ENCODE measurements at places on chromosomes 6 and 20.

- peak; percentile 12 for DNase-seq
Measured at GRCh38 chr6:14354919-14355572, 237.5 kb downstream of the CD83 start.

GRCh38 chr20:44796758-44797457 lies 13.4 kb downstream of the RIMS4 start:
- no peak for DNase-seq

- DNase-seq = no peak
Measured at GRCh38 chr6:77633993-77634715, 18.7 kb upstream of the MEI4 start.

DNA sequence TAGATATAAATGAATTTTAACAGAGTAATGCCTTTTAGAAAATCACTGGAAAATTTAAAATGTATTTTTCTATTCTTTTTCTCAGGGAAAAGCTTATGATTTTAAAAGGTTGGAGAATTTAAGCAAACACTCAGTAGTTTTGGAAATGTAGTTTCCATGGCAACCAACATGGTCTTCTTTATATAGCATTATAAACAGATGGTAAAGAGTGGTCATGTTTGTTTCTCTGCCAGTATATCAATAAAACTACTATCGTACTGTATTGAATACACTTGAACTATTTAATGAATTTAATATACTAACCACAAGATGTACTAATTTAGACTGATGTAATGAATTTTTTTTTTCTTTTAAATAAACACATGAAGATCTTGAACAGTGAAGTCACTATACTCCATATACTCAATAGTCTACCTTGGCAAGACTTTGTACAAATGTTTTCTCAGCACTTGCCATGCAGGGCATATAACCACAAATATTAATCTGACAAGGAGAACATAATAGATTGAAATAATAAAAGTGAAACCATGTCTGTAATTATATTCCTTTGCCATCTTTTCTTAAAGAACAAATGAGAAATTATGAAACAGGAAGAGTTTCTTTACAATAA lies 105.5 kb downstream of the PDSS2 start:
- DNase-seq = no peak

- DNase-seq = no peak
Measured at GRCh38 chr6:10449751-10450150, 34.9 kb upstream of the TFAP2A start.

DNA sequence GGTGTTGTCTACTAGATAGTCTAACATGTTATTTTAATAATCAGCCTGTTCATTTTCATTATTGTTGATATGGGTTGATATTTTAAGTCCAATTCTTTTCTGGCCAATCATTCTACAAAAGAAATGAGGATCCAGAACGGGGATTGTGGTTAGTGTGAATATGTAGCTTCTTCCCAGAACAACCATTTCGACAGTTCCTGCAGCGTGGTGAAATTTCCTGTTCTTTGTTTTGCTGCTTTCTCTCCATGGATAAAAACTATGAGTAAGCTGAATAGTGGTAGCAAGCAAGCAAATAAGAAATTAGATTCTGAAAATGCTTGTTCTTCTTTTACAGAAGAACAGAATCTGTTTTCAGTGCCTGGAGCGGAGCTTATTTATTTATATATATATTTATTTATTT lies 65.5 kb upstream of the F13A1 start:
- DNase-seq = no peak

DNA sequence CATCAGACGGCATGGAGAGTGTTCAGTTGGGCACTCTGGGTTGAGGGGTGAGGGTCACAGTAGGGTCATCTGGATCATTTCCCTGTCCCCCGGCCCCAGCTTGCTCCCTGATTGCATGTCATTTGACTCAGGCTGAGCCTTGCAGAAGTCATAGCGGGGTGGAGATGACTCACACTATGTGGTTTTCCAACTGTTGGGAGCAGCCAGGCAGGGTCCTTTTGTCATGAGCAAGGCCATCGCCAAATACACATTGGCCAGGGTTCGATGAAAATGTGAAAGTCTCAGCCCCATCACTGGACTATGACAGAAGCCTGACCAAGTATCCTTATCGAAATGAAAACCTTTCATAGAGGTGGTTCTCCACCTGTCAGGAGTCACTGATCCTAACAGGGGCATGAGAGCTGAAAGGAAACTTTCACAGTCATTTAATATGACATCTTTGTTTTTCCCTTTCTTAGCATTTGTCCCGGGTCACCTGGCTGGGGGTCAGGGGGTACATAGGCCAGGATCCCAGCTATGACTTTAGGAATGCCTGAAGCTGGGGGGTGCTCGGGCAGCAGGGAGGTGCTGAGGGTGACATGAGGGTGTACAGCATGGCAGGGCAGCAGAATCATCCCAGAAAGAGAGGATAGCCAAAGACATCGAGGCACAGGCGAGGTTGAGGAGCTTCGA lies 70.2 kb upstream of the CD93 start:
- DNase-seq = peak; percentile 38

DNA sequence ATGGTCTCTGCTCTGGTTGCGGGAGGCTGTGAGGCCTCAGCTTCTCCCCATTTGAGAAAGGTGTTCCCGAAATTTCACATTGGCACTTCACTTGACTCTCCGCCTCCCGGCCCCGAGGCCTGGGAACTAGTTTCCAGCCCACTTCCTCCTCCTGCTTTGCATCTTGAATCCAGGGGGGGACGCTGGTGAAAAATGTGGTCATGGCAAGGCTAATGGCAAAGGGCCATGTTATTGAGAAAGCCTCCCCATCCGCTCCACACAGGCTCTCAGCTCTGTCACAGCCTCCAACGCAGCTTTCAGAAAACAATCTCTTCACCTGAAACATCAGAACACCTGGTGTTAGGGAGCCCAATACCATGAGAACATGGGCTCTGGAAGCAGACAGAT lies 5.6 kb downstream of the PLAGL2 start:
- no peak for DNase-seq

DNA sequence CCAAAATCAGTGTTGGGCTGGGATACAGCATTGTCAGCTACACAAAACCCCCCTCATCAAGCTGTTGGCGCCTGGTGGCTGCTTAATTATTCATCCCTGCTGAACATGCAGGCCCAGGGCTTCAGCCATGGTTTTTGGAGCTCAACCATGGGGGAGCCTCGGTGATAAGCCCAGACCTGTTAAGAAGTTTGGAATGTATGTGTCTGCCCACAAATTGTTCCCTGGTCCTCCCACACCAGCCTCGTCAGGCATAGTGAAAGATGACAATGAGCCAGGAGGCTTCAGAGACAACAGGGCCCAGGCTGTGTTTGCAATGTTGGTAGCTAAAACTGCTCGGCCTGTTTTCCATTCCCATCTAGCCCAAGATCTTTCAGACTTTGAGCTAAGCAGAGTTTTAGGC lies 34.8 kb upstream of the SIRPA start:
- DNase-seq = no peak

GRCh38 chr6:129875610-129876520 lies 14.8 kb upstream of the TMEM244 start:
- no peak for DNase-seq

DNA sequence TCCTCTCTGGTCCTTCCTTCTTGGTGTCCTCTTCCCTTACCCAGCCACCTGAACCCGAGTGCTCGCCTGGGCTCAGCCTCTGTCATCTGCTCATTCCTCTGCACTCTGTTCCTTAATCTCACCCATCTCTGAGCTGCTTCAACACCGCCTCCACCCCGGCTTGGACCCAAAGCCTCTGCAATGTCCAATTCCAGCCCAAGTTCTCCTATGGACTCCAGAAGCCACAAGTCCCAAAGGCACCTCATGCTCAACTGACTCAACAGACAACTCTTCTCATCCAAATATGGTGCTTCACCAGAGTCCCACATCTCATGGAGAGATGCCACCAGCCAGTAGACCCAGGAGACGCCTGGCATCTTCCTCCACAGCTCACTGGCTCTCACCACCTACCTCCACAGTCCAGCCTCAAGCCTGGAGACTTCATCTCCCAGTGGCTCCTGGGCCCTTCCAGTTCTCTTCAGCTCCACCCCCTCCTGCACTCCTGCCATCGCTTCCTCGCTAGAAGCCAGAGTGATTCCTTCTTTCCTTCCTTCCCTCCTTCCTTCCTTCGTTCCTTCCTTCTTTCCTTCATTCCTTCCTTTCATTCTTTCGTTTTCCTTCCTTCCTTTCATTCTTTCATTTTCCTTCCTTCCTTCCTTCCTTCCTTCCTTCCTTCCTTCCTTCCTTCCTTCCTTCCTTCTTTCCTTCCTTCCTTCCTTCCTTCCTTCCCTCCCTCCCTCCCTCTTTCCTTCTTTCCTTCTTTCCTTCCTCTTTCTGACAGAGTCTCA lies 40.9 kb upstream of the NNAT start:
- no peak for DNase-seq

DNA sequence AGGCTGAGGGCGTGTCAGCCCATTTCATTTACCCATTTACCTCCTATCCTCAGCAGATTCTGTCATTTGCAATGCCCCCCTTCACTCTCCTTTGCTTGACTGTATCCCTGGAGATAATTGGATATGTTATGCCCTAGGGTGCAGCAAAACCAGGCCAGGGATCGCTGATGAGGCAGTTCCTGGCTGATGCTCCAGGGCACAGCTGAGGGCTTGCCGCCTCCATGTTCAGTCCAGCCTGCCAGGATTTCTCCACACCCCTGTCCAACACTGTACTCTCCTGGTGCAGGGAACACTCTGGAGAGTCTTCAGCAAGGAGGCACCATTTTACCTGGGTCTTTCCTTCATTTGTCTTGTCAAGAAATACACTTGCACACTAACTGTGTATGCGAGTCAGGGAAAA lies 532.1 kb upstream of the CHD6 start:
- no peak for DNase-seq

DNA sequence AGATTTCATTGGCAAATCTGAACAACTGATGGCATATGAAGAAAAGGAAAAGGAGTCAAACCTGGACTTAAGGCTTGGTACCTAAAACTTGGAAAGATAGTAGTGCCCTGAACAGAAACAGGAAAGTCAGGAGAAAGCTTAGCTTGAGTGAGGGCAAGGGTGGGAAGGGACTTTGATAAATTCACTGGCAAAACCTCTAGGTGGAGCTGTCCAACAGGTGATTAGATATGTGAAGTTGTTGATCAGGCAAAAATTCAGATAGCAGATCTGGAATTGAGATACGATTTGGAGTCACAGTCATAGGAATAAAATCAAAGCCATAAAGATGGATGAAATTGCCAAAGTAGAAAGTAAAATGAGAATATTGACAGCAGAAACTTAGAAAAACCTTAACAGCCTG lies 16.1 kb upstream of the ZNF292 start:
- no peak for DNase-seq

DNA sequence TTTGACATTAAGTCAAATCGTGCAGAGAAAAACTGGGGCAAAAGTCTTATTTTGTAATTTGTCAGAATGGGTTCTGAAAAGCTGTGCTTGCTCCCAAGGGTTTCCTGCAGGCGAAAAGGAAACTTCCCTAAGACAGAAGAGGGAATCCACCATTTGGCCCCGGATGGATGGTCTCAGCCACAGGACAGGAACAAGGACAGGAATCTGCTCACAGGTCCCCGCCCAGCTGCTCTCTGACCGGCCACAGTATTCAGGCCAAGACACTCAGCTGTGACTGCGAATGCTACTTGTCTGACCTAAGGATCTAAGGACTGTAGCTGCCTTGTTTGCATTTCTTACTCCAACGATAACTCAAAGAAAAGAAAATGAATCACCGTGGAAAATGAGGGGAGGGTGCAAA lies 197.0 kb downstream of the BMP7 start:
- no peak for DNase-seq

GRCh38 chr6:29955783-29956182 lies 13.5 kb downstream of the HLA-A start:
- DNase-seq = no peak

DNA sequence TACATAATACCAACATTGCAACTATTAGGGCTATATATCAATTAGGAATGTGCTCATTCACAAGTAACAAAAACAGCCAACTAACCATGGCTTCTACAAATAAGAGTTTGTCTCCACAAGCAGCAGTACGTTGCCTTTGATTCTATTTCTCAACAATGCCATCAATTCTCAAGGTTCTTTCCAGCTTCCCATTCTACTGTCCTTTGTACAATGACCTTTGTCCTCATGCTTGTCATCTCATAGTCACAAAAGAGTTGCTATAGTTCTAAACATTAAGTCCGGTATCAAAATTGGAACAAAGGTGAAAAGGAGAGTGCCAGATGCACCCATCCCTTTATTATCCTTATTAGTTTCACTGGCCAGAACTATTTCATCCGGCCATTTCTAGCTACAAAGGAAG lies 30.8 kb upstream of the IRAK1BP1 start:
- no peak for DNase-seq

DNA sequence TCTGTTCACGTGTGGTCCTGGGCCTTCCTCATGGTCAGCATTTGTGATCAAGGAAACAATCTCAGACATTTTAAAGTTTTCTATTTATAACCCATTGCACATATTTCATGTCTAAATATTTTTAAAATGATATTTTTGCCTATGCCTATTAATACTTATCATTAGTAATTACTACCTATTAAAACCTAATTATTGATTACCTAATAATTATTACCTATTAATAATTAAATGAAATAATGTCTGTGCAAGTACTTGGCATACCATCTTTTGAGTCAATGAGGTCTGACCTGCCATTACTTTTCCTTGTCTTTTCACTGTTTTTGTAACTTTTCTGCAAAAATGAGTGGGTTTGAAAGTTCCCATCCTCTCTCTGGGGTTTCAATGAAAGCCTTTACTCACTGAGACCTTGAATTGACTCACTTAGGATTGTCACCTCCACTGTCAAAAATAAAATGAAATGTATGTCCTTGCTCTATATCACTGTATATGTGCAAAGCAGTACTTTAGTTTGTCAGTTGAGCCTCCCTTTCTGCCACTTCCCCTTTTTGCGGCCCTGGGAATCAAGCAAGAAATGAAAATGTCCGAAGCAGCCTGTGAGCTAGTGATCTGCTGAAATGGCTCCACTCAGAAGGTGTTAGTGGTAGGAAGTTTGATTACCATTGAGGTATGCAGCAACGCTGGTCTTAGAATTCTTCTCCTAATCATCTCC lies 87.8 kb downstream of the L3MBTL3 start:
- no peak for DNase-seq

- DNase-seq = no peak
Measured at GRCh38 chr20:17667445-17667844, 14.6 kb downstream of the RRBP1 start.

DNA sequence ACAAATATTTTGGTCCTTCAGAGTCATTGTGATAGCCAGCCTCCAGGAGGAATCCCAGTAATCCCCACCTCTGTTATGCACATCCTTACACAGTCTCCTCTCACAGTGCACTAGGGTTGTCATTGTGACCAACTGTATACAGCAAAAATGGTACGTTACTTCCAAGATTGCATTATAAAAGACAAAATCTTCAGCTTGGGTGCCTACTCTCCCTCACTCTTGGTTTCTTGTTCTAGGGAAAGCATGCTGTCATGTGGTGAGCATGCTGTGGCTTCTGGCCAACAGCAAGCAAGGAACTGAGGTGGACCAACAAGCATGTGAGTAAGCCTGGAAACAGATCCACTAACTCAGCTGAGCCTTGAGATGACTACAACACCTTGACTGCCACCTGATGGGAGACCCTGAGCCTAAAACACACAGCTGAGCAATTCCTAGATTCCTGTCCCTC lies 130.1 kb upstream of the DST start:
- no peak for DNase-seq

Data from amniotic stem cell (primary cell).